Inflammatory macrophage treated with lipopolysaccharide for 1 hour (primary cell): ENCODE measurements at places on chromosomes 4 and X.
A peak's percentile ranks its signal among the peaks of the same experiment; 100 is the strongest.

DNA sequence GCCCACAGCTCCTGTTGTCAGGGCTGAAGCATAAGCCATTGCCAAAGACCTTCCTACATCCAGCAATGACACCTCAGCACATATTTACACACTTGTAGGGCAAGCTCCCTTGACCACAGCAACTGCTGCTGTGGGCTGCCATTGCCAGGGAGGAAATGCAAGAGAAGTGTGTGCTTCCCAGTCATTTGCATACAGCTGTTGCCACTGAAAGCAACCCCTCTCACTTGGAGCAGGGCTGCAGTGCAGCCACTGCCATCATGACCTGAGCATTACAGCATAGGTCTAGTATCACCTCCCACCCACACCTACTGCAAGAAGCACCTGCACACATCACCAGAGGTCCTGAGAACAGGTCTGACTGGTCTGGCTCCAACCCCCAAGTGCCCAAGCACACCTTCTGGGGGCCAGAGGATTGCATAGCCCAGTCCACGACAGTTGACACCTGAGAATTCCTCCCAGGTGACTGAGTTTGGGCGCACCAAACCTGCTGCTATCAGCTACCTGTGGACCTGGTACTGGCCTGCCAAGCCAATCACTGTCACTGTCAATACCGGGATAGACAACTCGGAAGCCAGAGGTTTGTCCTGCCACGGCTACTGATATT, 636.5 kb upstream of the SLIT2 start:
- no peak for DNase-seq

- DNase-seq: no peak
Measured at GRCh38 chr4:1991087-1991486, 17.7 kb downstream of the NELFA start.

GRCh38 chrX:121782544-121782943, 735.1 kb downstream of the GLUD2 start:
- DNase-seq: no peak

DNA sequence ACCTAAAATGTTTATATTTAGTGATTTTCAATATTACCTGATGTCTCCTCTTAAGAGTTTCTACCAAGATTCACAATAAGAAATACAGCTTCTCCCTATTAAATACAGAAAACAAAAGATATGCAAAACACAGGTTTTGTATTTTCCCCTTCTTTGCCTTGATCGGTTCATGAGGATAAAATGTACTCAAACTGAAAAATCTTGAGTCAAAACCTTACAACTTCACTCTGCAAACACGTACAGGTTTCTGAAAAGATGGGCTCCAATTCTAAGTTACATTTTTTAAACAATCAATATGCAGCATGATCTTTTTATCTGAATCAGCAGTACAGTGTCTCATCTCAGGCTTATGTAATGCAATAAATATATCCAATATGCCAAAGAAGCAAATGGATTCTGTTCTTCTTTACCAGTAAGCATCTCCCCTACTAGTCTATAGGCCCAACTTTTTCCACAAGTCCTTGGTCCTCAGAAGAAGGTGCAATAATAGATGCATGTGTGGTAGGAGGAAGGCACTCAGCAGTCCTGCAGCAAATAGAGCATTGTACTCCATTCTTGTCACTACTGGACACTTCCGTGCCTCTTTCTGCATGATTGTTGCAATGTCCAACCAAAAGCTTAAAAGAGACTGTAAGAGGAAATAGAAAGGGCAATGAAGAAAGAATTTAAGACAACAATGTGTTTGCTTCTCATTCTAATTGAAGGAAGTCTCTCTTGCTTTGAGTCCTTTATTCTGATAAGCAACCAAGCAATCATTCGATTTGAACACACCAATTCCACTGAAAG, 3.2 kb downstream of the MAPK10 start:
- no peak for DNase-seq

DNA sequence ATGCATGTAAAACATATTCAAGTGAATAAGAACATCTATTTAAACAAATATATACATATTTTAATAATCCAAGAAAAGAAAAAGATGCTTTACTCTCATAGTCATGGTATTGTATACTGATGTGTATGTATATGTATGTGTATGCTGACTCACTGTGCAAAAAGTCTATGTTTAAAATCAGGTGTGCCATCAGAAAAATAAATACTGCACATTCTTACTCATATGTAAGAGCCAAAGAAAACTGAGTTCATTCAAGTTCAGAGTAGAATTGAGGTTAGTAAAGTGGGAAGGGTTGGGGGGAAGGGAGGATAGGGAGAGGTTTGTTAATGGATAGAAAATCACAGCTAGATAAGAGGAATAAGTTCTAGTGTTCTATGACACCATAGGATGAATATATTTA, 403.9 kb upstream of the SMIM31 start:
- DNase-seq: no peak

- DNase-seq: no peak
Measured at GRCh38 chr4:136741468-136741867, 790.8 kb downstream of the PCDH18 start.

DNA sequence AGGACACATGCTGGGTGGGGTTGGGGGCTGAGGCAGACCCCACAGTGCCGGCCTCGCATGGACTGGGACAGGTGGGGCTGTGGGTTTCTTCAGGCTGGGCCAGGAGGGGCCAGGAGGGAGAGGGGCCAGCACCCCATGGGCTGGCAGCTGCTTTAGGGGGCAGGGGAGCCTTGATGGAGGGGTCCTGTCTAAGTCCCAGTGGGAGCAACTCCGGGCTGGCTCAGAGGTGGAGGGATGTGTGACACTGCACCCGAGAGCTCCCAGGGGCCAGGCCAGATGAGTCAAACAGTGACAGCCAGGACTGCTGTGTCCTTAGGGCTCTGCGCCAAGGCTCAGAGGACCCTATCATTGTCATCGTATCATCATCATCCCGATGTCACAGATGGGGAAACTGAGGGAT, 4.4 kb upstream of the ABLIM2 start:
- DNase-seq: no peak

GRCh38 chr4:3862640-3863420, 96.6 kb downstream of the ADRA2C start:
- DNase-seq: no peak

GRCh38 chr4:8079031-8079885, 79.4 kb downstream of the ABLIM2 start:
- DNase-seq: peak; percentile 24
